ENCODE measurements at places on chromosomes 11 and 22. TPM values are rescaled to one million over a fixed set of nuclear protein-coding genes. Genes with fewer than 3 reads are reported as not detected.

PELI3 gene
- total RNA-seq, result 4.7 TPM

PPP1R14B gene
- total RNA-seq, result 96.2 TPM

LRRN4CL gene
- total RNA-seq, result 2.2 TPM

CAVIN3 gene
- 22.4 TPM for total RNA-seq

LDHAL6A gene
- not detected for total RNA-seq

SERPING1 gene
- 78.6 TPM for total RNA-seq

OR52A1 gene
- not detected for total RNA-seq

LRRC56 gene
- 4.7 TPM for total RNA-seq

MS4A12 gene
- 591 TPM for total RNA-seq

TCN2 gene
- total RNA-seq, result 58.2 TPM

SH3BP1 gene
- total RNA-seq, result 77.4 TPM

CNIH2 gene
- 1.1 TPM for total RNA-seq

All from left colon (tissue), 2 donors.